Stimulated activated naive CD8-positive, alpha-beta T cell treated with anti-CD3 and anti-CD28 coated beads, Interleukin-15, Interleukin-2, amounts not matched to agents 100 U/mL and 50 U/mL, for 24 hours (primary cell): ENCODE measurements at places on chromosomes 4 and X.

DNA sequence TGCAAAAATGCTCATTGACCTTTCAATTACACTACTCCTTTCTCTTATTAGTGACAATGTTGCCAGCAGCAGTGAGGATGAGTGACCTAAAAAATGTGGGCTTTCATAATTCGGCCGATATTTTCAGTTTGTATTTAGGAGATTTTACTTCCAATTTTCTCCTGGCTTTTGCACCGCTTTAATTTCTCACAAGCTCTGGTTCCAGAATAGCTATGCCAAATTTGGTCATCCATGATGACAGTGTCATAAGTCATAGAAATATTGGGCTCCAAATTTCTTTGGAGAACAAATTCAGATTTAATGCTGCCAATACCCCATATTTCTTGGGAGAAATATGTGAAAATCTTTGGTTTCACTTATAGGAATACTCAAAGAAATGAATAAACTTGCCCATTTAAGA is 187.7 kb upstream of the HCCS start:
- no peak for DNase-seq

DNA sequence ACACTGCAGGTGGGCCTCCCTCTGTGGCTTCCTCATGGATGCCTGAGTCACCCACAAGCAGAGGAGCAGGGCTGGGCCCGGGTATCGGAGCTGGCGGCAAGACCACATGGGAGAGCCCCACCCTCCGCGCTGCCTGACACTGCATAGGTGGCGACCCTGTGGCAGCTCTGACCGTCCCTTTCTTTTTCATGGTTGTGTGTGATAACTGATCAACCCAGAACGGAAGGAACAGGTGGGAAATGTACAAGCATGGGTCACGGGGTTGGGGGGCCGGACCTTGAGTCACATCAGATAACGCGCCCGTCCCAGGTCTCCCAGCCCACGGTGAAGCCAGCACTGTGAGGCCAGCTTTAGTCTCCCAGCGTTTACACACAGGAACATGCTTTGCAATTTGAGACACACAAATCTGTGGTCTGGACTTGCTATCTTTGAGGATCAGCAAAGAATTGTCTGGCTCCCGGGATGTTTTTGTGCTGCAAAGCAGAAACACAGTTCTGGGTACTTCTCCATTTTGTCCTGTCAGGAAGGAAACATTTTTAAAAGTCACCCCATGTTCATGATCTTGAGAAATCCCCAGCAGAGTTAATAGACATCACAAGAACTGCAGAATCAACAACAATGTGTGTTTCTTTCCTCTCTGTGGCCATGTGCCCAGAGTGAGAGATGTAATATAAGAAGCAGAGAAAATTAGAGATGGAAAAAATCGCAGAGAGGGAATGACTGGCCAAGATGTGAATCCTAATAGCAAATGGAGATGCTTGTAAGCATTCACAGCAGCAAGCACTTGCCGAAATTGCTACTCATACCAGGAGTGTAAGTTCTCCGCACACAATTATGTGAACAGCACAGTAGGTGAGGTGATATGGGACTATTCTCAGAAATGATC is 70.1 kb upstream of the CBR4 start:
- DNase-seq = peak; percentile 49

DNA sequence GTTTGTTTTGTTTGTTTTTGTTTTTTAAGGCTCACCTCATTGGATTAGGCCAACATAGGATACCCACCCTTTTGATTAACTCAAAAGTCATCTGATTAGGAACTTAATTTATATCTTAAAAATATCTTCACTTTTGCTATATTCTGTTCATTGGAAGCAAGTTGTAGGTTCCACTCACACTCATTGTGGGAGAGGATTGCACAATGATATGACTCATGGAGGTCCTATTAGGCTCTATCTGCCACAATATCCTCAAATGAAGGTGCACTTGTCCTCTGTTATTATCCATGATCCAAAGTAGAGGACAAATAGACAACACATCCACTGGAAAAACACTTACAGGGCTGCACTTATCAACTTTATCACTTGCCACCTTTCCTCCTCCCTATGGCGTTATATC is 60.5 kb upstream of the ADAMTS3 start:
- no peak for DNase-seq

DNA sequence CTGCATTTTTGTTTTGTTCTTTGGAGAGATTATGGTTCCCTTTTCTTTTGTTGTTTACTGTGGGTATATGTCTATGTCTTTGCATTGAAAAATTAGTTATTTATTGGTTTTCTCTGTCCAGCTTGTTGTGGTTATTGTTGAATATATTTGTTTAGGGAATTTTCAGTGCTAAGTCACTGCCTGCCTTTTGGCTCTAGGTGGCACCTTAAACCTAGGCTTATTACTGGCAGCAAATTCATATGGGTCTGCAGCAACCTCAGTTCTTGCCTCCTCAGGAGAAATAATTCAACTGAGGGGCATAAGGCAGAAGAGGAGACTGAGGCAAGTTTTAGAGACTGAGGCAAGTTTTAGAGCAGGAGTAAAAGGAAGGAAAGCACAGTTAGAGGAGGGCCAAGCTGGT is 1157.3 kb upstream of the AGA start:
- no peak for DNase-seq

GRCh38 chrX:29542152-29542551 is 673.2 kb upstream of the MAGEB2 start:
- DNase-seq = no peak

- no peak for DNase-seq
These were observed 11.6 kb upstream of the ING2 start for GRCh38 chr4:183493246-183493645.

DNA sequence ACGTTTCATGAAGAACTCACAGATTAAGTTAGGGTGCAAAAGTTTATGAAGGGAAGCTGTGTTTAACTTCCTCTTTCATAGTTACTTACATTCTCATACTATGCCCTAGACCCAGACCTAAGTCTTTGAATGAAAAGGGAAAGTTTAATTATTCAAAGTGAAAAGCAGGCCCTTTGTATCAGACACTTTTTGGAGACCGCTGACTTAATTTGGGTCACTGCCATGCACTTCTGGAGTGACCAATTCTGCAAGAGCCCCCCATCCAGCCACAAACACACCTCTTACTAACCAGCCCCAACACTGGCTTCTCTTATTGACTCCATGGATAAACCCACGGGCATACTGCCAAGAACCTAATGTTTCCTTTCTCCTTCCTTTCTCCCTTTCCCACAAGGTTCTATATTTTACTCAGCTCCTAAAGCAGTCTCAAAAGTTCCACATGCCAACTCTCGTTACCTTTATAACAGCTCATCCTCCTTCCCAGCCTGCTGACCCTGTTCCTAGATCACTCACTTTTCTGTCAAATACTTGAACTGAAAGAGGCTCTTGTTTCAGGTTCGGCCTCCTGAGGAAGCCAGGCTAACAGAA is 34.5 kb downstream of the ABCE1 start:
- peak; percentile 13 for DNase-seq

- DNase-seq = no peak
These were observed 59.5 kb downstream of the MTM1 start for GRCh38 chrX:150627957-150628356.

DNA sequence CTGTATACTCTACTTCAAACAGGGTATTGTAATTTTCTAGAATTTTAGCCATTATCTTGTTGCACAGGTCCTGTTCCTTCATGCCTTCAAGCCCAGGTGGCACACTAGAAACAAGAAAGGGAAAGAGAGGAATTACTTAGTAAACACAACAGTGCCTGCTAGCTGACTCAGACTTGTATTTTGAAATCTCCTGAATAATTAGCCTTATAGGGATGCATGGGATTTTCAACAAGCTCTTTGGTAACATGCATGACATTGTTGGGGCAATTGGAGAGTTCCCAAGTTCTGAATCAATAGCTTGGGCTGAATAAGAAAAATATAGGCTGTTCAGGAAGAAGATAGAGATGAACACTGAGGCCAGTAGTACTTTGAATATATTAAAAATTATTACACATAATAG is 118.8 kb downstream of the FAM13A start:
- no peak for DNase-seq

DNA sequence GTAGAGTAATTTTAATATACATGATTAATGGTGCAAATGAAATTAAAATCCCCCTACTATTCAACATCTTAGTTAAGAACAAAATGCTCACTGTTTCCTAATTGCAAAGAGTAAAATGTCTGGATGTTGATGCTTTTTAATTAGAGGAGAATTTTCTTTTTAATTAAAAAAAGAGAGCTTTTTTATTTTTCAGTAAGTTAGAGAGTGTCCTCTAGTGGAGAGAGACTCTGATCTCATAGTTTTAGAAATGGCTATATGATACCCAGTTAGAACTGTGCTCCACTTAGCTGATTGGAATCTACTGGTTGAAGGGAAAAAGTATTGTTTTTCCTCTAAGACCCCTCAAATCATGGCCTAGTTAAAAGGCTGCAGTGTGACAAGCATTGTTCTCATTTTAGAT is 312.0 kb upstream of the MAGEB2 start:
- no peak for DNase-seq

DNA sequence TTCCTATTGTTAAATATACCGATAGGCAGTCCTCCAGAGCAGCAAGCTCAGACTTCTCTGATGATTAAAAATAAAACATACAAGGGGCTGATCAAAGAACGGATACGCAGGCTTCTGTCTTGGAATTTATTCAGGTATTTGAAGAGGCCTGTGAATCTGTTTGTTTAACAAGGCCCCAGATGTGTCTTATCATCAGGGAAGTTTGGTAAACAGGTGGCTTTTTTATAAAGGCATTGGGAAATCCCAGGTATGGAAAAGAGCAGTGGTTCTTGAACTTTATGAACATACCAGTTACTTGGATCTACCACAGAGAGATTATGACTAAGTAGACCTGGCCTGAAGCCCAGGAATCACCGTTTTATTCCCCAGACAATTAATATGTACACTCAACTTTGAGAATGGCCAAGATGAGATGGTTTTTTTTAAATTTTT is 47.9 kb downstream of the SOWAHB start:
- no peak for DNase-seq

- DNase-seq = no peak
These were observed 14.8 kb upstream of the SPARCL1 start for GRCh38 chr4:87543835-87544461.

- no peak for DNase-seq
These were observed 1.8 kb downstream of the PCSK1N start for GRCh38 chrX:48833542-48834138.

- DNase-seq = no peak
These were observed 1129.6 kb downstream of the PDHA2 start for GRCh38 chr4:96969455-96969854.

- DNase-seq = no peak
These were observed 44.7 kb upstream of the EPGN start for GRCh38 chr4:74263551-74263950.

DNA sequence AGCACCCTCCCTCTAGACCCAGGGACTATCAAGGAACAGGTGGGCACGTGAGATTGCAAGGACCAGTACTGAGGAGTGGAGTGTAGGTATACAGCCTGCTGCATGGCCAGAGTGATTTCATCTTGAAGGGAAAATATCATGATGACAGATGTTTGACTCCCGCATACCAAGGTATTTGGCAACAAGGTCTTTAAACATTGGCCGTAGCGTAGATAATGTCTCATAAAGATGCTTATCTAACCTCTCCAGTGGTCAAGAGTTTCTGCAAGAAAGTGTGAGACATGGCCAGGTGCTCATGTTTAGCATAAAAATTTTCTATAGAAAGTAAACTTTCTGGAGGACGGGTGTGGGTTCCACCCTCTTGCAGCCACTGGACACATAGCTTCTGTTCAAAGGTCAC is 18.7 kb upstream of the ZNF630 start:
- no peak for DNase-seq

GRCh38 chr4:27717431-27717755 is 856.8 kb downstream of the STIM2 start:
- no peak for DNase-seq

DNA sequence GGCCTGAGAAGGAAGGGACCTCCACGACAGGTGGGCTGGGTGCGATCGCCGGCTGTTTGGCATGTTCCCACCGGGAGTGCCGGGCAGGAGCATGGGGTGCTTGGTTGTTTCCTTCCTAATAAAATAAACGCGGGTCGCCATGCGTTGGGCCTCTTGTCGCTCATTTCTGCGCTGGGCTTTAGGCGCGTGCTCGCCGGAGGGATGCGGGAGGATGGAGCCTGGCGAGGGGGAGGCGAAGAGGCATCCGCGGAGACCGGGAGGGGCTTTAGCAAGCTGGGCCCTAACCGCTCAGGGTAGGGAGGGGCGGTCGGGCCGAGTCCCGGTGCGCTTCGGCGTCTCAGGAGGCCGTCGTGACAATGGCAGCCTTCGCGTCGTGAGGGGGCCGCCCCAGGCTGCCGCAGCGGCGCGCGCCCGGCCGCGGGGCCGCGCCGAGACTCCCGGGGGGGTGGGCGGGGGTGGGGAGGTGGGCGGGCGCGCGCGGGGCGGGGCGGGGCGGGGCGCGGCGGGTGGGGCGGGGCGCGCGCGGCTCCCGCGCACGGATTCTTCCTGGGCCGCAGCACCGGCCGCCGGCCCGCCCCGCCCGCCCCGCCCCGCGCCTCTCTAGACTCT is 476 bp upstream of the GDI1 start:
- peak; percentile 51 for DNase-seq

DNA sequence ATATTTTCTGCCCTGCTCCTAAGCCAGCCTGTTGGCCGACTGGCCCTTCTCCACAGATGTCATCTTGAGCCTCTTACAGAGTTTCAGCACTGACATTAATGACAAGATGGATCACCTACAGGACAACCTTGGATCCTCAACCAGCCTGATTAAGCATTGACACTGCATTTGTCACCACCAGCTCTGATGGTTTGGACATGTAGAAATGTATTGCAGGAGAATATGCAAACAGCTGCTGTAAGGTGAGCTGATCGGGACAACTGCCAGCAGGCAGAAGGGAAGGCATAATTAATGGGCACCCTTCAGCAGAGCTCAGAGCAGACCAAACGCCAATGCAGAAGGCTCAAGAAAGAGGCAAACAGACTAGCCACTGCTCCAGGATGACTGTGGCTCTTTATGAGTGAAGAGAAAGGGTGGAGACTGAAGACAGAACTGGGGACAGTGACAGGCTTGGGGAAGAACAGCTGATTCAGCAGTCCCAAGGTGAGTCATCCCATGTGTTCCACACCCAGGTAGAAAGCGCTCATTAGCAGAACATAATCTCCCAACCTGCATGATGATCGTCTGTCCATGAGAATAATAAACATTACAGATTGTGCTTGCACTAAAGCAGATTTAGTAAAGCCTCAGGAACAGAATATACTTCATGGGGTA is 6.7 kb downstream of the CORIN start:
- no peak for DNase-seq

GRCh38 chr4:89289312-89289711 is 18.3 kb downstream of the GPRIN3 start:
- DNase-seq = no peak

DNA sequence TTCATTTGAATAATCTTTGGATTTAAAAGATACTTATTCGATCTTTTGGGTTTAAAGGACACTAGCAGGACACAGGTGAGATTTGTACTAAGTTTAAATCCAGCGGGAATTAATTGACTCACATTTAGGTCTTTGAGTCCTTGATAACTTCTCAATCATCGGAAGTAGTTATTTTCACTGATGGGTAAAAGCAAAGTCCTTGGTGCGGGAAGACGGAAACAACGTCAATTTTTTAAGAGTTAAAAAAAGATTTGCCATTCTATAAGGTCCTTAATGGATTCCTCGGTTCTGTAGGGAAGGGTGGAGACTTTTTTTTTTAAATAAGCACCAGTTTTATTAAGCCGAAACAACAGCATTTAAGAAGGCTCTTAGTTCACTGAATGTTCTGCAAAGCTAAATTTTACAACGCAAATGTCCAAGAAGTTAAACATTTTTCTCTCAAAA is 2.9 kb downstream of the TMSB4X start:
- DNase-seq = no peak

- no peak for DNase-seq
These were observed 41.4 kb downstream of the ABHD18 start for GRCh38 chr4:128006592-128006991.

- no peak for DNase-seq
These were observed 504.6 kb downstream of the IQCM start for GRCh38 chr4:149311076-149311475.

- no peak for DNase-seq
These were observed 37.0 kb downstream of the SH2D1A start for GRCh38 chrX:124383354-124383753.
